B cell (primary cell): ENCODE measurements at places on chromosomes 2 and 18. TPM values are rescaled to one million over a fixed set of nuclear protein-coding genes. Genes with fewer than 3 reads are reported as not detected.

PLCD4 gene
- 0.62 TPM in 1 of 2 replicates, not detected in the other for total RNA-seq

- DNase-seq: no peak
These were observed 289.8 kb upstream of the SPRED2 start for GRCh38 chr2:65722028-65722778.

POMC gene
- 3.4 and 4.3 TPM in 2 replicates for total RNA-seq

GRCh38 chr2:223669453-223670225 lies 67.5 kb upstream of the SCG2 start:
- DNase-seq: no peak

DNA sequence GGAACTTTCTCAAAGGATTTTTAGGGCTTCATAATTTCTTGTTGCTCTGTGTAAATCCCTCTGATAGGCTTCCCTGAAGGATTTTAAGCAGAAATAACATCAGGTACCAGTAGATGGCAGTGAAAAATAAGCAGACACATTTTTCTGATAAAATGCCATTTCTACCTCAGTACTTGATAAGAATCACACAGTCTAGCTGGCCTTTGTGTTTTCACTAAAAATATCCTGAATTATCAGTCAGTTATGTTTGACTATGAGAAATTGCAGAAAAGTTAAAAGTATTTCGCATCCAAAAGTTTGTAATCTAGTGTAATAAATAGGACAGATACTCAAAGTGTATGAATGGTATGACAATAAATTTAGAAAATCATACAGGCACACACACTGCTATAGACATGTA lies 68.7 kb downstream of the DNAJC10 start:
- DNase-seq: no peak
